Tibial nerve (tissue), 4 donors: ENCODE measurements at places on chromosomes 7 and 10. TPM values are rescaled to one million over a fixed set of nuclear protein-coding genes. Genes with fewer than 3 reads are reported as not detected.

NXPH1 gene
- not detected for total RNA-seq

PLEKHS1 gene
- not detected for total RNA-seq

NACAD gene
- total RNA-seq, result 7.8 TPM

TAS2R41 gene
- total RNA-seq, result not detected

C10orf105 gene
- 0.30 TPM for total RNA-seq

TDRD1 gene
- 0.42 TPM for total RNA-seq

SLC29A4 gene
- total RNA-seq, result 6.3 TPM

GIMAP8 gene
- total RNA-seq, result 6.3 TPM

CHAT gene
- not detected for total RNA-seq

DNA sequence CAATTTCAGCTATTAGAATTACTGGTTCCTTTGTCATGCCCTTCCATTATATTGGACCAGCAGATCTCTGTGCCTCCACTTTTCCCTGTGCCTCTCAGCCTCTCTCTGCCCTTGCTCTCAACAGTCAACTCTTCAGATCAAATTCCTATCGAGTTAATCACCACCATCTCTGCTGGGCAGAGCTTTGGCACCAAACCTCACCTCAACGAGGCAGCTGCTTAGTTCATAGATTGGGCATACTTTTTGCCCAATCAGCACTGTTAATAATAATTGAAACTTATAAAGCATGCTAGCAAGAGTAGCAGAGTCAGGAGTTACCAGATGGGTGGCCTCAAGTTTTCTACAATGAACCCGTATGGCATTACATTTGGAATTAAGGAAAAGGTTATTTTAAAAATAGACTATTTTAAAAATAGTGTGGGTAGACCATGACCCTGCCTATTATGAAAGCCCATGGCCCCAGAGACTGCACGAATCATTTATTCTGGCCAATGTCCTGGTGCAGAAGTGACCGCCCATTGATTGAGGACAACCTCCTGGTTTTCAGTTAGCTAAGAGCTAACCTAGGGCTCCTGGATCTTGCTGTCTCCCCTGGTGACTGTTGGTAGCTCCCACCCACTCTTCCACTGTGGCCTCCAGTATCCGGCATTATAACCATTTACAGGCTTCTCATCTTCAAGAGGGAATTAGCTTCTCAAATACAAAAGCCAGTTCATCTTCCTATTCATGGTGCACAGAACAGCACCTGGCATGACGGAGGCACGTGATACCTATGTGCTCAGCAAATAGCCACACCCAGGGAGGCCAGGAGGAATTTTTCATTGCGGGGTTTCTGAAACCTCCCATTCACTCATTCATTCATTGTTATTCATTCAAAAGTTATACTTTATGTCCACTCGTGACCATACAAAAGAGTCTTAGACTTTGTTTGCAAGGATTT is 265.4 kb downstream of the INHBA start:
- DNase-seq, result no peak

DNA sequence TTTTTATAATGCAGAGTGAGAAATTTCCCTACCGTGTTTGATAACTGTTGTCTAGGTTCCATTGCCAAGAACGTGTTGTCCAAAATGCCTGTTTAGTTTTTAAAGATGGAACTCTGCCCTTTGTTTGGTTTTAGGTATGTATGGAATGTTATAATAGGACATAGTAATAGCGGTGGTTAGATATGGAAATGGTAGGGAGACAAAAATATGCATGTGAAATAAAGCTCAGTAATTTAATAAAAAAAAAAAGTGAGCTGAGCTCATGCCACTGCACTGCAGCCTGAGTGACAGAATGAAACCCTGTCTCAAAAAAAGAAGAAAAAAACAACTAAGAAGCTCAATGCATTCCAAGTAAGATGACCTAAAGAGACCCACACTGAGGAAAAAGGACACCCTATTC is 72.9 kb downstream of the ZNF783 start:
- no peak for DNase-seq

GRCh38 chr7:272631-273030 is 17.3 kb upstream of the FOXL3 start:
- DNase-seq, result no peak

DNA sequence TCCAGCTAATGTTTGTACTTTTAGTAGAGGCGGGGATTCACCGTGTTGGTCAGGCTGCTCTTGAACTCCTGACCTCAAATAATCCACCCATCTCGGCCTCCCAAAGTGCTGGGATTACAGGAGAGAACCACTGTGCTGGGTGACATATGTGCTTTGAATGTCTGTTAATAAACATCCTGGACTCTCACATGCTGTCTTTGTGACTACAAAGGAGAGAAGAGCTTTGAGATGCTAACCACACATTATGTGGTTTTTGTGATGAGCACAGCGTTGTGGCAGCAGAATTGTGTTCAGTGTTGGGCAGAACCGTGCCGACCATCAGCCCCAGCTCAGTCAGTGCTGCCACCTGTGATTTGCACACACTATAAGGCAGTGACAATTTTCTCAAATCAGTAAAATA is 500.1 kb upstream of the KLF6 start:
- no peak for DNase-seq

GRCh38 chr7:116672596-116673456 is 830 bp downstream of the MET start:
- no peak for DNase-seq

GRCh38 chr10:84348860-84349259 is 20.5 kb downstream of the CCSER2 start:
- DNase-seq, result no peak

DNA sequence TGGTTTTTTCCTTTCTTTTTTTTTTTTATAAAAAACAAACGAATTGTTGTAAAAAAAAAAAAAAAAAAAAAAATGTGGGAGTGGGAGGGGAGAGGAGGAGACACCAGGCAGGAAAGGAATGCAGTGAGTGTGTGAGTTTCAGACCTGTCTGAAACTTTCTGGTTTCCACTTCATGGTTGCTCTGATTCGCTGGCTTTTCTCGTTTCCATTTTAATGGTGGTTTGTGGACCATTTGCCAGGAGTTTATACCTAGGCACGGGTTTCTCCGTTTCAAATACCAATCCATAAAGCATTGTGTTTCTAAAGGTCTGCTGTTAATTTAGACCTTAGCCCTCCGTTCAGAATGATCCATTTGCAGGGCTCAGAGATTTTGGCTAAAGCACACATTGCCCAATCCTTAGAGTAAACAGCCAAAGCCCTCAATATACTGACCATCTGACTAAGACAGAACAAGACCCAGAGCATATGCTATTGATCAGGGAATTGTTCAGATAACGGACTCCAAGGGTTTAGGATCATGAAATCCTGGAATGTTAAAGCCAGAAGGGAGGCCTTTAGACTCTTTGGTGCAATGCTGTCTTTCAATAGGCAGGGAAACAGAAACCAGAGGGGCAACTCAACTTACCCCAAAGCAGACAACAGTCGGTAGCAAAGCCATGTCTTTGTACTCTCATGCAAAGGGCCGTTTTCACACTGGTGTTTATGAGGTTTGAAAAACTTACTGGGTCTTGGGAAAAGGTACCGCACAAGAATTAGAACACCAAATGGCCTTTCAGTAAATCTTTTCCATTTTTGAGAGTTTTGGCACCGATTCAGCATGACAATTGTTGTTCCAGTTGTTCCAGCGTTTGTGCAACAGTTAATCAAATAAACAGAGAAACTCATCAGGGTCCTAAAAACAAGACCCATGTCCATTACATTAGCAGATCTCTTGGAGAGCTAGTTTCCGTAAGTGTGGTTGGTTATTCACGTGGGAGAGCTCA is 94.3 kb upstream of the AGBL3 start:
- DNase-seq, result peak; percentile 36

- no peak for DNase-seq
These were observed 22.2 kb downstream of the MMS19 start for GRCh38 chr10:97475936-97476594.

DNA sequence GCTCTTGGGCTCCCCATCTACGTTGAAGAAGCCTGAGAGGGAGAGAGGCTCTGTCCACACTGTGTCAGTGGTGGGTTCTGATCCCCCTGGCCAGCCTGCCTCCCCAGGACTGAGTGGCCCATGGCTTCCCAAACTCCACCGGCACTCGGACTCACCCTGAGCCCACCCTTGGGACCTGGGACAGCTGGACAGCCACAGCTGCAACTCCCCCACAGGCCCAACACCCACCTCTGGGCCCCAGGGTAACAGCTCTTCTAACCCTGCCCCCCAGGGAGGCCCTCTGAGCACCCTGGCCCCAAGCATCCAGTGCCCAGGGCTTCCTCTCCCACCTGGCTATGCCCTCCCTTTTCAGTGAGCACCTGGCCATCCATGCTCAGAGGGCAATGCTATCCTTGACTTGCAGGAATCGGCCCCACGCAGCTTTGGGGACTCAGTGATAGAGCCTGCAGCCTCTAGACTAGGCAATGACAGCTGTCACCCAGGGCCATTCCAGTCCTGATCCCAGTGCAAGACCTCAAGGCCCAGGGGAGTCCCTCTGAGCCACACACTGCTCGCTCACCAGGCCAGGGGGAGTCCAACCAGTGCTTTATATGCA is 17.9 kb downstream of the OGDHL start:
- DNase-seq, result no peak

- DNase-seq, result no peak
These were observed 80.1 kb upstream of the LRRN3 start for GRCh38 chr7:111010798-111011197.

- DNase-seq, result no peak
These were observed at the start of gene INA for GRCh38 chr10:103276896-103277712. TSS of gene INA (plus strand) at chr10:103277138. CDS start at chr10:103277212, 74 bp downstream.

DNA sequence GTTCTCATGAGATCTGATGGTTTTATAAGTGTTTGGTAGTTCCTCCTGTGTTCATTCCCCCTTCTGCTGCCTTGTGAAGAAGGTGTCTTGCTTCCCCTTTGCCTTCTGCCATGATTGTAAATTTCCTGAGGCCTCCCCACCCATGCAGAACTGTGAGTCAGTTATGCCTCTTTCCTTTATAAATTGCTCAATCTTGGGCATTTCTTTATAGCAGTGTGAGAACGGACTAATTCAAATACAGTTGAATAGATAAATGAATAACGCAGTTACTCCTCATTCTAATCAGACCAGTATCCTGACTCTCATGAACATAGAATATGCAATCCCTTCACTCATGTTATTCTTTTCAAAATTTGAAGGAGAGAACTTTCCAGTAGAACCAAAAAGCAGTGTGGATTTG is 375.0 kb upstream of the FZD8 start:
- DNase-seq, result no peak

DNA sequence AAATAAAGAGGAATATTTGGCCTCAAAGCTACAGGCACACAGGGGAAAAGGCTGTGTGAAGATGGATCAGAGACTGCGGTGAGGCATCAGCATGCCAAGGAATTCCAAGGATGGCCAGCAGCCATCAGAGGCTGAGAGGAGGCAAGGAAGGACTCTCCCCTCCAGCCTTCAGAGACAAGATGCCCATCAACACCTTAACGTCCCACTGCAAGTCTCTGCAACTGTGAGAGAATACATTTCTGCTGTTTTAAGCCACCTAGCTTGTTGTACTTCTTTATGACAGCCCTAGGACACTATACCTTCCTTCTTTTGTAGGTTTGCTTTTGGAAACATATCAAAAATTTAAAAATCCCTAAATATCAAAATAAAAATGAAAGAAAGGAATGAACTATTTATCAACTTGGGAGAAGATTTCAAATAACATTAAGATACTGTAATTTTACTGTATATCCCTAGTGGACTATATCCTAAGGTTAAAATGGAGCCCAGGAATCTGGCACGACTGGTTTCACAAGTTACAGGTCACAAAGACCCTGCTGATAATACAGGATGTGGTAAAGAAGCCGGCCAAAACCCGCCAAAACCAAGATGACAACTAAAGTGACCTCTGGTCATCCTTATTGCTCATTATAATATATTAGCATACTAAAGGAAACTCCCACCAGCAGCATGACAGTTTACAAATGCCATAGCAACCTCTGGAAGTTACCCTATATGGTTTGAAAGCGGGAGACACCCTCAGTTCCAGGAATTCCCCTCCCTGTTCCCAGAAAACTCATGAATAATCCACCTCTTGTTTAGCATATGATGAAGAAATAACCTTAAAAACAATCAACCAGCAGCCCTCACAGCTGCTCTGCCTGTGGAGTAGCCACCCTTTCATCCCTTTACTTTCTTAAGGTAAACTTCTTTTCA is 185.2 kb downstream of the AVL9 start:
- DNase-seq, result no peak

GRCh38 chr7:42351316-42351935 is 114.4 kb upstream of the GLI3 start:
- DNase-seq, result no peak

GRCh38 chr10:5534051-5534821 is 9.5 kb downstream of the CALML3 start:
- DNase-seq, result no peak

DNA sequence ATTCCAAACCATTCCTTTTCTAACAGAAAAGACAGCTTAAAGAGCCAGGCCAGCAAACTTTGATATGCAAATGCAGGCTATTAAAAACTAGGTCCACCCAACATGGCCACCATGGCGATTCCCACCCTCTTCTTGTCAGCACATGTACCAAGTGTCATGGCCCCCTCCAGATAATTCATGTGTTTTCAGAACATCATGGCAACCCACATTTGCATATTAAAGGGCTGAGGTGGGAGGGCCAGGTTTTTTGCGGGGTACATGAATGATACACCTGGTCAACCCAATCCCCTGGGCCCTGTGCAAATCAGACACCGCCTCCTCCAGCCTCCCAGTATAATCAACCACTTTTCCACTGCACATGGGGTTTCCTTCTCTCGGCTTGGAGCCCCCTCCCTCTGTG is 965 bp upstream of the ERVW-1 start:
- no peak for DNase-seq

DNA sequence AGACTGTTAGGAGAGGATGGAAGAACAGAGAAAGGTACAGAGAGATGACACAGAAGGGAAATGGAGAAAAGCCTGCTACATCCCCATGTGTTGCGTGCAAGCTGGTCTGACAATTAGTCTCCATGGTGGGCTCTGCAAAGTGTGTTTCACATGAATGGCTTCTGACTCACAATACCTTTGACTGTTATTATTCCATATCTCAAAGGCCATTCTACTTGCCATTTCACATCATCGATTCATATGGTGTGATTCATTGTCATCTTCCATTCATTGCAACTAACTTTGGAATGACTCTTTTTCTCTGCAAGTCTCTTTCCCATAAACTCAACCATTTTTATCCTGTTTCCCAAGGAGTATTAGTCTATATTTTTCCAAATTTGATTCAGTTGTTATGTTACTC is 208.9 kb upstream of the INHBA start:
- DNase-seq, result no peak
